ENCODE measurements at places on chromosomes 12 and 14. TPM values are rescaled to one million over a fixed set of nuclear protein-coding genes. Genes with fewer than 3 reads are reported as not detected.
A peak's percentile ranks its signal among the peaks of the same experiment; 100 is the strongest.

SLCO1C1 gene
- 3.7 TPM for total RNA-seq

GRCh38 chr12:117559978-117560377, 198.6 kb upstream of the NOS1 start:
- DNase-seq, result no peak

DNA sequence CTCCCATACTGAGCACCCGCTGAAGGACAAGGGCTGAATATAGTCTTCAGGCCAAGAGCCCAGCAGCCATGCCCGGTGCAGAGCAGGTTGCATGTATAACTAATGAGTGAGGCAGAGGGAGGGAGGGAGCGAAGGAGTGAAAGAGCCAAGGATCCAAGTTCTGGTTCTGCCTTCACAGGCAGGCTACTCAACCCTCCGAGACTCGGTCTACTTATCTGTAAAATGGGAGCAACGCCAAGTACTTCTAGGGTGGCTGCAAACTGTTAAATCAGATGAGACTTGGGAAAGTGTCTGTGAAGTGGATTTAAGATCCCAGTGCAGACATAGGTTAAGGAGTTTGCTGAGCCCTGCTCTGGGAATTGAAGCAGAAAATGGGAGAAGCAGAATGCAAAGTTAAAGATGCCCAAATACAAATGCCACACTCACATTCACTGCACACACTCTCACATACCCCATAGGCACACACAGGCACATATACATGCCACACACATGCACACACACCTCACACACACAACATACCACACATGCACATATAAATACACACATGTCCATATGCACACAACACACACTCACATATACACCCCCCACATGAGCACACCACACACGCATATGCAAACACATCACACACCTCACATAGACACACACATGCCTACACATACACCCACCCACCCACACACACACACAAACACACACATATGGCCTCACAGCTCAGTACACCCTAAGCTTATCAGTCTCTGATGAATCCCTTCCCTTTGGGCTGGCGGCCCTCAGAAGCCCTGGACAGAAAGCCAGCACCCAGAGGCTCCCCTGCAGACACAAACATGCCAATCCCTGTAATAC, 76.7 kb downstream of the PITPNM2 start:
- no peak for DNase-seq

- DNase-seq, result no peak
These were observed 50.9 kb downstream of the BTG1 start for GRCh38 chr12:92094751-92095161.

GRCh38 chr12:130752692-130753230, 36.7 kb upstream of the RIMBP2 start:
- no peak for DNase-seq

DNA sequence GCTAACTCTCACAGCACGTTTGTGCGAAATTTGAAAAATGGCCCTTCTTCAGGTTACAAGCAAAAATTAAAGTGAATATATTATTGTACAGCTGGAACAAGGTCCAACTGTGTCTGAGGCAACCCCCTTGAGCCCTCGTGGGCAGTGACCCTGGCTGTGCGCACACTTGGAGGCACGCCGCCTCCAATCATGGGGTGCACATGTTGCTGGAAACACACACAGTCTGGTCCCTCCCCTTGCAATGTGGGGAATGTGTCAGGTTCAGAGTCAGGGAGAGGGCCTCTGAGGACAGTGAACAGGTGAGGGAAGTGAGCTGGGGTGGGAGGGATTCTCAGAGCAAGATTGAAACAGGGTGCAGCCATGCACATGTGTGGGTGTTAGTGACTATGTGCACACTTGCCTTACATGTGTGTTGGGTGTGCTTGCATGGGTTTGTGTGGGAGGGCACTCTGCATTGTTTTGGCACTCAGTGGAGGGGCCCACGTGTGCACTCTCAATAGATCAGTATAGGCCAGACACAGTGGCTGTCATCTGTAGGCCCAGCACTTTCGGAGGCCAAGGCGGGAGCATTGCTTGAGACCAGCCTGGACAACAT, 9.6 kb downstream of the TSPAN9 start:
- no peak for DNase-seq

DNA sequence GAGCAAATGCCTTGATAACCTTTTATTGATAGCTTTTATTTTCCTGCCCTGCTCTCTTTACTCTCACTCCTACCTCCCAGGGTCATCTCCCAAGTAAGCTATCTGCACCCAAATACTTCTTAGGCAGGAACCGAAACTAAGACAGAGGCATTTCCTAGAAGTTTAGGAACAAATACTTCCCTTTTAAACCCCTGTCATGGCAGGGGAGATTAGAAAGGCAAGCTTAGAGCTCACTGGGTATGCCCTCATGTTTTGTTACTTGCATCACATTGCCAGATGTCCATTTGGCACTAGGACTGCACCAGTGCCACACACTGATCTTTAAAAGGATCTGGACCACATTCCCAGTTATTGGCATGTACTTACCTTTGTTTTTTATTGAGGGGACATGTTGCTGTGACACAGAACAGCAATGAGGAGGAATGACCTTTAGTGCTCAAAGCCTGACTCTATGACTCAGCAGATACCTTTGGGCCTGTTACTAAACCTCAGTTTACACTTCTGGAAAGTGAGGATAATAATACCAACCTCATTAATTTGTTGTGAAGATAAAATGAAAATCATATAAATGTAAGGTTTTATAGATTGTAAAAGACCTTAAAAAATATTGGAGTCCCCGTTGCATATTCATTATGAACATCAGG, 40.9 kb upstream of the MBIP start:
- no peak for DNase-seq

- no peak for DNase-seq
These were observed 69.4 kb downstream of the ADCK1 start for GRCh38 chr14:77869340-77869739.

DNA sequence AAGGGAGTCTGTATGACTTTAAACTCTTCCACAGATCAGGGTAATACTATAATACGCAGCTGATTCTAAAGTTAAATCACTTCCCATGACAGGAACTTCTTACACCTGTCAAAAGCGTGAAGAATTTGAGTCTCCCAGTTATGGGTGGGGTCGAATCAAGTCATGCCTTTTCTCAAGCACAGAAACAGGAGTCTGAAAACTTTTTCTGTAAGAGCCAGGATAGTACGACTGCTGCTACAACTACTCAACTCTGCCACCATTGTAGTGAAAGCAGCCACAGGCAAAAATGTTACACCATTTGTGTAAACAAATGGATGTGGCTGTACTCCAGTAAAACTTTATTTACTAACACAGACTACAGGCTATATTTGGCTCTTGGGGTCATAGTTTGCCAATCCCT, 90.3 kb downstream of the DUSP6 start:
- no peak for DNase-seq

CLEC2A gene
- total RNA-seq, result not detected

- DNase-seq, result no peak
These were observed 78.5 kb downstream of the PDE3A start for GRCh38 chr12:20446836-20447235.

DNA sequence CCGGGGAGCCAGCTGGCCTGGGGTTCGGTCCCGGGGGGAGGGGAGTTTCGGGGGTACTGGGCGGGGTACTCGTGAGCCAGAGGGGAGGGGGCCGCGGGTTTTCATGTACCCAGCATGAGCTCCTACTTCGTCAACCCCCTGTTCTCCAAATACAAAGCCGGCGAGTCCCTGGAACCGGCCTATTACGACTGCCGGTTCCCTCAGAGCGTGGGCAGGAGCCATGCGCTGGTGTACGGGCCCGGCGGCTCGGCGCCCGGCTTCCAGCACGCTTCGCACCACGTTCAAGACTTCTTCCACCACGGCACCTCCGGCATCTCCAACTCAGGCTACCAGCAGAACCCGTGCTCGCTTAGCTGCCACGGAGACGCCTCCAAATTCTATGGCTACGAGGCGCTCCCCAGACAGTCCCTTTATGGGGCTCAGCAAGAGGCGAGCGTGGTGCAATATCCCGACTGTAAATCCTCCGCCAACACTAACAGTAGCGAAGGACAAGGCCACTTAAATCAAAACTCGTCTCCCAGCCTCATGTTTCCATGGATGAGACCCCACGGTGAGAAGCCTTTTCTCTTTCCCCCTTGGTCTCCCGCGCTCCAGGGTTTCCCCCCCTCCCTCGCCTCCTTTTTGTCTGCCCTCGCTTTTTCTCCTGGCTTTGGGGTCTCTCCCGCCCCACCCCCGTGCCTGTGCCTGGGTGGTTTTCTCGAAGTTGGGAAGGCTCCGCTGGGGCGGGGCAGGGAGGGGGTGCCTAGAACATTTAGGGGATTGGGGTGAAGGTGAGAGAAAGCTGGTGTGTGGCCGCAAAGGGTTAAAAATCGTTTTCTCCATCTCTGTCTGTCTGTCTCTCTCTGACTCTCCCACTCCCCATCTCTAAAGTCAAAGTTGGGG, 627 bp downstream of the HOXC8 start:
- DNase-seq, result no peak

DNA sequence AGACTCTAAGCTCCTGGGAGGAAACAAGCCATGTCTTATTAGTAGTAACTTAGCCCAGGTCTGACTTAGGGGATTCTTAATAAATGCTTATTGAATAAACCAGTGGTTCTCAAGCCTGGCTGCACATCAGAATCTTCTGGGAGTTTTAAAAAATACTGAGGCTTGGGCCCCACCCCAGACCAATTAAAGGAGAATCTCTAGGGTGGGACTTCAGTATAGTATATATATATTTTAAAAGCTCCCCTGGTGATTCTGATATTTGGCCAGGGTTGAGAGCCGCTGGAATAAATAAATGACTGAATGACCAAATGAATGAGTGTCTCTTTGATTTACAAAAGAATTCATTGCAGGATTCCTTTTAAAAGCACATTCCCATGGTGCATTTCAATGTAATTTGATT, 151.5 kb upstream of the GSC start:
- DNase-seq, result no peak

DNA sequence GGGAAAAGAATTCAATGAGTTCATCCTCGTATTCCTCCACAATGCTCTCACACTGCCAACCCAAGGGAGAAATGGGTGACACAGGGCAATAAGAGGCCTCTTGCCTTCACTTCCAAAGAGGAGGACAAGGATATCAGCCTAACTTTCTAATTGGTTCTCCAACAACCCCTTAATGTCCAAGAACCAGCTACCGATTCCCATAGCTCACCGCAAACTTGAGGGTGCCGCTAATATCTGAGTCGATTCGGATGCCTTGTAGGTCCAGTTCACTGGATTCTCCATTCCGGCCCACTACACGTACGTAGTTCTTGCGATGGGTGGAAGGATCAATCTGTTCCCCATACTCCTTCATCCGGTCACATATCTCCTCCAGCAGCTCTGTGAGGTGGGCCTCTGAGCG, 4.8 kb downstream of the CNPY2 start:
- DNase-seq, result no peak

GRCh38 chr12:26125400-26126339, 833 bp upstream of the BHLHE41 start:
- peak; percentile 83 for DNase-seq

GRCh38 chr14:102320033-102320660, 601 bp downstream of the ZNF839 start:
- peak; percentile 61 for DNase-seq

NKX2-8 gene
- total RNA-seq, result not detected
